ENCODE measurements at places on chromosomes 3 and 15.

GRCh38 chr15:34951993-34952392 is 17.5 kb downstream of the AQR start:
- no peak for DNase-seq

GRCh38 chr3:8509961-8510360 is 8.3 kb downstream of the LMCD1 start:
- DNase-seq, result no peak

- no peak for DNase-seq
Measured at GRCh38 chr15:76376029-76376428, 39.5 kb downstream of the ISL2 start.

GRCh38 chr3:123084738-123085237 is 18.0 kb downstream of the PDIA5 start:
- no peak for DNase-seq

DNA sequence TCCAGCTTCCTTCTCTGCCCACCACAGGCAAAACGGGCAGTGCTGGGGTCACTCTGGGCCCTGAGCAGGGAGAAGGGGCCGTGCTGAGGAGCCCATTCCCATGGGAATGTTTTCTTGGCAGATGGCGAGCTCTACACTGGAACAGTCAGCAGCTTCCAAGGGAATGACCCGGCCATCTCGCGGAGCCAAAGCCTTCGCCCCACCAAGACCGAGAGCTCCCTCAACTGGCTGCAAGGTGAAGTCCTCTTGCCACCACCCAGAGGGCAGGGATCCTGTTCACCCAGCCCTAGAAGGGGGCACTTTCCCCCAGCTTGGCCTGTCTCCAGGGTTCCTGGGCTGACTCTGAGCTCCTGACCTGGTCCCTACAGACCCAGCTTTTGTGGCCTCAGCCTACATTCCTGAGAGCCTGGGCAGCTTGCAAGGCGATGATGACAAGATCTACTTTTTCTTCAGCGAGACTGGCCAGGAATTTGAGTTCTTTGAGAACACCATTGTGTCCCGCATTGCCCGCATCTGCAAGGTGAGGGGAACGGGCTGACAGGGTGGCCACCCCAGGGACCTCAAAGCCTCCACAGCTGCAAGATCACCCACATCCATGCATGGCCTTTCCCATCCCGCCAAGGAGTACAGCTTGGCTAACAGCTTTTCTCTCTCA is 12.4 kb downstream of the CIB1 start:
- peak; percentile 23 for DNase-seq
